ENCODE measurements at places on chromosomes 11 and 22.

DNA sequence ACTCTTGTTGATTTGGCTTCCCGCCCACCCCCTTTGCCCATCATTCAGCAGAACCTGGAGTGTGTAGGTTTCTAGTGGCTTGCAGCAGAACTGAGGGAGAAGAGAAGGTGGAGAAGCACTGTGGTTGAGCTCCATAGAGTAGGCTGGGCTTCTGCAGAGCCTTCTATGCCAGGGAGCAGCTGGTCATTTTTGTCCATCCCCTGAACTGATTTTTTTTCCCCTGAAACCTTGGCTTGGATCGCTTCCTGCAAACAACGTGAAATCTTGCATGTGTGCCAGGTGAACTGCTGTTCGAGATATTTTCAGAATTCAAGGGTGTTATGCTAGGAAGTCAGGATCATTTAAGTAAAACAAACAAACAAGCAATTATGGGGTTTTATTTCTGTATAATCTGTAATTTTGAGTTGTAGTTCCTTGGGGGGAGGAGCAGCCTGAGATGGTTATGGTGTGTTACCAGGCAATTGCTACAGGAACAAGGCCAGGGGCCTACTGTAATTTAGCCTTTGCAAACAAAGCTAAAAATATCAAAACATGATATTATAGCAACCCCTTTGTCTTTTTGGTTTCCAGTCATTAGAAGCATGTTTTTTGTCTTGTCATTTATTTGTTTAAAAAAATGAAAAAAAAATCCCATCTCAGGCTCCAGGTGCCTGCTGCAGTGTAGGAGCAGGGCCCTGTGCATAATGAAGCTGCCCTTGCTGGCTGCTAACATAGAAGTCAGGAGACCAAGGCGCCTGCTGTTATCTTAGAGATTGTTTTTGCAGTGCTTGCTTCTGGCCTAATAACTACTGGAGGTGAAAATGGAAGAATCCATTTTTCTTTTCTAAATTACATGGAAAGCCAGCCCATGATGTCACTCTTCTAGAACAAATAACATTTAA is 152.4 kb upstream of the TTC12 start:
- peak; percentile 33 for DNase-seq

DNA sequence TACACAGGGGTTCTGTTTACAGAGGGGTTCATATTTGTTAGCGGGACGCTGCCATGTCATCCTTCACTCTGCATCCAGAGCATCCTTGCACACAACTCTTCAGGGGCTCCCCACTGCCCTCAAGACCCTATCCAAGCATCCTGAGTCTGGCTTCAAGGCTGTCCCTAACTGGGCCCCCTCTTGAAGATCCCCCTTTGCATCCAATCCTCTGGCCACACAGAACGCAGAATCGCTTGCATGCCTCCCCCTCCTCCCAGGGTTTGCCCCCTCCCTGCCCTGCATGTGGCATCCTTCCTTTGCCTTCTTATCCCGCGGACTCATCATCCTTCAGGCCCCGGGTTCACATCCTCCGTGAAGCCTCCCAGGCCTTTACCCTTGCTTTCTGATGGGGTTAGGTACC is 18.6 kb downstream of the C1QTNF6 start:
- peak; percentile 49 for DNase-seq

- no peak for DNase-seq
These were observed 82.9 kb downstream of the KIRREL3 start for GRCh38 chr11:126917531-126918204.

- DNase-seq, result no peak
These were observed 120.8 kb upstream of the POU2AF2 start for GRCh38 chr11:111124724-111125123.

GRCh38 chr11:111336582-111337256 is 38.4 kb downstream of the POU2AF3 start:
- DNase-seq, result no peak

- no peak for DNase-seq
These were observed 310.7 kb upstream of the NCAM1 start for GRCh38 chr11:112650527-112650926.

GRCh38 chr11:1770528-1770927 is 6.8 kb upstream of the CTSD start:
- DNase-seq, result peak; percentile 43

- DNase-seq, result no peak
These were observed 699 bp upstream of the SDF2L1 start for GRCh38 chr22:21641417-21641788.

- DNase-seq, result peak; percentile 95
These were observed 17.9 kb downstream of the CRELD2 start for GRCh38 chr22:49936018-49936972.
